ENCODE measurements at places on chromosomes 3 and 15.

DNA sequence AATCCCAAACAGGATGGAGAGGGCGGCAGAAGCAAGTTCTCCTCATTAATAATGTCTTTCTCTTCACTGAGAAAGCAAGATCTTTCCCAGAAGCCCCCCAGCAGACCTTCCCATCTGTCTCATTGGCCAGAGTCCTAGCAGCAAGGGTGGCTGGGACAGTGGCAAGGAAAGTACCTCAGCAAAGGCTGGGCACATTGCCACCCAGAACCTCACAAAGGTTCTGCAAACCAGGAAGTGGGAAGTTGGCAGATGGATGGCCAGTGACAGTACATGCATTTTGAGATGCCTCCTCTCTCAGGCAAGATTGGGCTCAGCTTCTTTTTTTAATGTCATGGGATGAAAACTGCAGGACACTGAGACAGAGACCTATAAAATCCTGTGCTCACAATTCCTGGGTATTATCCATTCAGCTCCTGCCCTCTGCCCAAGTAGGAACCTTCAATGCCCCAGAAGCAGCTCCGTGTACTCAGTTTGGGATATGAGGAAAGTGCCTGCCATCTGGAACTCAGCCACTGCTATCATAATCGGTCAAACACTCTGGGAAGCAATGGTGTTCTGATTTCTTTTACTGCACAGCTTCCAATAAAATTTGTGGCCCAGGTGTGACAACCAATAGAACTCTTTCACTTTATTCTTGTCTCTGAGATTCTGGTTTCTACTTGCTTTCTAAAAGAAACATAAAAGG lies 25.5 kb downstream of the DPH3 start:
- DNase-seq = no peak

DNA sequence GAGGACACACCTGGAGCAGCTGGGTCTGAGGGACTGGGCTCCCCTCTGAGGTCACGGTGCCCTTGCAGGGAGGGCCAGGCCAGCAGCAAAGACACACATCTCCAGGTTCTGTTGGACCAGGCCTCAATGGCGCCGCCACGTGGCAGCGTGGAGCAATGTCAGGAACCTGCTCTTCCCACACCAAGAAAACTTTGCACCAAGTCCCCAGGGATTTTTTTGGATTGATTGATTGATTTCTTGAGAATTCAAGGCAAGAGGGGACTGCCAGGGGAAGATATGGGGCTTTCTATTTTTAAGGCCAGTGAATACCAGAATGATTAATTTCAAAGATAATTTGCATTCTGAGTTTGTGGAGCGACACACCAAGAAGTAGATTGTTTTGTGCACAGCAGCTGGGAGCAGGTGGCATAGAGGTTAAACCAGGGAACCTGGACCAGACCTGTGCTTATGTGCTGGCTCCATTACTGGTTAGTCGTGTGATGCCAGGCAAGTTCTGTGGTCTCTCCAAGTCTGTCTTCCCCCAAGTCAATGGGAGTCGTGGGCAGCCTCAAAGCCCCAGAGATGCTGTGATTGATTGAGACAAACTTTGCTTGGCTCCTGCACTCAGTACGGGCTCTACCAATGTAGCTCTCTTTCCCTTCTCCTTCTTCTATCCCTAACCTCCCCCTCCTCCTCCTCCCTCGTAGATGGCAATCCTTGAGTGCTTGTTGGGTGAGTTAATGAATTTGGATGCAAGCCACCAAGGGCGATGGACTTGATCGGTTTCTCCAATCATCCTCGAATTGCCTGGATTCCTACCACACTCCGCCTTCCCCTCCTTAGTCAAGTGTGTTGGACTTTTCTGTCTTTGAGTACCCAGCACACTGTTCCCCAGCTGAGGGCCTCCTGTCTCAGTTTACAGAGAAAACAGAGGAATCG lies 96.2 kb upstream of the TRPM1 start:
- DNase-seq = peak; percentile 54

GRCh38 chr3:122091602-122092295 lies 36.6 kb downstream of the CD86 start:
- DNase-seq = no peak

GRCh38 chr3:106588739-106589138 lies 719.9 kb upstream of the CBLB start:
- no peak for DNase-seq

- DNase-seq = peak; percentile 54
Observed at GRCh38 chr3:36653095-36653494, 111.3 kb downstream of the DCLK3 start.

DNA sequence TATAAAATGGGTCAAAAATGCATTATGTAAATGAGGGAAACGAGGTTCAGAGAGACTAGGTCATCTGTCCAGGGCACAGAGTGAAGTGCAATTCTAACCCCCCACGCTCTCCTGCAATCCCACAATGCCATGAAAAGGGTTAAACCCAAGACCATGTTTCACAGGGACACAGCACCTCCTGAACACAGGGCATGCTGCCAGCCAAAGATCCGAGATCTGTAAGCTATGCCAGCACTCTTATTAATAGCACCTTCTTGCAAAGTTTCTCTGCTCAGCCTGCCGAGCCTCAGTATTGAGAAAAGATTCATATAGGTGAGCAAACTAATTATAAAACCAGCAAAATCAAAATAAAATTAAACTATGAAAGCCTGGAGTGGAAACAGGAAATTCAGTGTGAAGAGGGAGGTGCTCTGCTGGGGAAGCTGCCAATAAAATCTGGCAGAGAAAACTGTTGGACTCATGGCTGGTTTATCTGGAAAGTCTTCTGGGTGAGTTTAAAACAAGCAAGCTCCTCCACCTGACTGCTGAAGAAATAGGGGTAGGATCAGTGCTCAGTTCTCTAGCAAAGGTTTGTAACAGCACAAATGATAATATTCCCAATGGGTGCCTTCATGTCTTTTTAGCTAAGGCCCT lies 50.3 kb downstream of the LRIG1 start:
- DNase-seq = no peak

DNA sequence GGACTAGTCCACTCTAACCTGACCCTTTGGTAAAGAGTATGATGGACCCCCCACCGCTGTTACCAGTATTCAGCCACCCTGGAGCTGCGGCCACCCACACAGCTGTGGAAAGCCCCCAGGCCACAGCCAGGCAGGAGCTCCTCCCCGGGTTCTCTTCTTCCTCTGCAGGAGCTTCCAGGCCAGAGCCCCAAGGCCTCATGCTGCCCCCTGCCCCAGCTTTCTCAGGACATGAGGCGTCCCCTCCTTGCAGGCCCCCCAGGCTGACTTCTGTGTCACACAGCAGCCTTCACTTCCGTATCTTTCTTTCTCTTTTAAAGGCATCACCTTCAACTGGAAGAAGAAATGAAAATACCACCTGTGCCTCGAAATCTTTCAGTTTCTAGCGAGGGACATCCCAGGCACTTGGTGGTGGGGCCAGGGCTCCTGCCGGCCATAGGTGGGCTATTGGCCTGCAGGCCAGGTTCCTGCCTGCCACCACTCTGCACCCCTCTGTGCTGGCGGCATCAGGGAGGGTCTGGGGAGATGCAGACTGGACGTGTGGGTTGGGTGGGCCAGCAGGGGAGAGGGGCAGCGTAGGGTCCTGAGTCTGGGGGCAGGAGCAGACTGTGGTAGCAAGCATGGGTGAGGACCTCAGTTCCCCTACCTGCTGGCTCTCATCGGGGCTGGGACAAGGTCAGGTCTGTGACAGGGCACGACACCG lies 19.9 kb downstream of the KLF13 start:
- DNase-seq = no peak

DNA sequence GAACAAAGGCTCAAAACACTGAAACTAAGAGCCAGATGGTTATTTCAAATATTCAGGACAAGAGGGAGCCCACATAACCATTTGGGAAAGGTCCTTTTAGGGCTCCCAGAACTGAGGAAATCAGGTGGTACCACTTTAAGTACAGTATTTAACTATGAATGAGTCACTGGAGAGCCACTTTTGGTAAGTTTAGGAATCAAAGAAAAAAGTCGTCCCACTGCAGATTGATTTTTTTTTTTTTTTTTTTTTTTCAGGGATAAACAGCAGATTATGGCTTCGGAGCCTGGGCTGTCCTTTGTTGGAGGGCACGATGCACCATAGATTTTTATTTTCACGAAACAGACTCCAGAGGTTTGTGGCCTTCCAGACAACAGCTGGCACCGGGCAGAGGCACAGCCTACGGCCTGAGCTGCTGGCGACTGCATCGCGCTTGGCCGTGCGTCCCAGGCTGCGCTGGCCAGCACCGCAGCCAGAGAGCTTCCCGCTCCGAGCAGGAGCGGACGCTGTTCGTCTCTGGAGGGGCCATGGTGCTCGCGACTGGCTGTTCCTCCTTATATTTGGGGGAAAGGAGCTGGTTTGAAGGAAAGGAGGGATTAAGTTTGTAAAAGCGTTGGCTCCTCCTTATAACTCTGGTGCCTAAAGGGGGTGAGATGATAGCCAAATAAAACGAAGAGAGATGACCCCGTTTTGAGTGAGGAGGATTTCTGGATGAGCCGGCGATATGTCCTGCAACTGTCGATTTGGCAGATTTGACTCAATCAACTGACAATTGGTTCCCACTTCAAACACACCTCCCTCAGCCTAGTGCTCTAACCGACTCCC lies 152.9 kb upstream of the GOLIM4 start:
- peak; percentile 59 for DNase-seq

GRCh38 chr3:55804170-55805095 lies 317.3 kb upstream of the WNT5A start:
- DNase-seq = peak; percentile 37

GRCh38 chr15:65066001-65066634 lies 1.7 kb downstream of the RASL12 start:
- no peak for DNase-seq
